Activated T-cell treated with anti-CD3 and anti-CD28 coated beads, Interleukin-2, amount 50 U/mL, for 48 hours (primary cell): ENCODE measurements at places on chromosomes 1 and 21.
A peak's percentile ranks its signal among the peaks of the same experiment; 100 is the strongest.

DNA sequence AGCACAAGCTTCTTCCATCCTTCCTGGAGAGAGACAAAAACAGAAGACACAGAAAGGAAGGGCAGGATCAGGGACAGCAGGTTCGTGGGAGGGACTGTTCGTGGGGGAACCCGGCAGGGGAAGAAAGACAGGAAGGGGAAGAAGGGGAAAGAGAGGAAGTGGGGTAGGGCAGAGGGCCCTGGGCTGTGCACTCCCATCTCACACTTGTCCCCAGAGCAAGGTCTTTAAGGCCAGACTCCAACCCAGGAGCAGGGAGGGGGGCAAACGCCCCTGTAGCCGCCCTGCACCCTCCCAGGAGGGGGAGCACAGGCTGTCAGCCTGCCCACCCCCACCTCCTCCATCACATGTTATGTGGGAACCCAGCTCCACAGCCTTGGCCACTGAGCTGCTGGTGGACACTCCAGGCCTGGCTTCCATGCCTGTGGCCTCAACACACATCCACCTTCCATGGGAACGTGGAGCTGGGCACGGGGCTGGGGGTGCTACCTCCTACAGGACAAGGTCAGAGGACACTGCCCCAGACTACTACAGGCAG lies 9.3 kb downstream of the SLC19A1 start:
- no peak for DNase-seq

GRCh38 chr1:151158326-151158725 lies 1.9 kb downstream of the TNFAIP8L2 start:
- peak; percentile 82 for DNase-seq

- no peak for DNase-seq
Observed at GRCh38 chr21:43753439-43753799, 22.7 kb downstream of the CSTB start.

- no peak for DNase-seq
Observed at GRCh38 chr1:180614730-180615129, 17.1 kb upstream of the XPR1 start.

- no peak for DNase-seq
Observed at GRCh38 chr1:202858789-202859414, 30.0 kb downstream of the RABIF start.

- no peak for DNase-seq
Observed at GRCh38 chr1:229848752-229849677, 218.0 kb upstream of the GALNT2 start.

DNA sequence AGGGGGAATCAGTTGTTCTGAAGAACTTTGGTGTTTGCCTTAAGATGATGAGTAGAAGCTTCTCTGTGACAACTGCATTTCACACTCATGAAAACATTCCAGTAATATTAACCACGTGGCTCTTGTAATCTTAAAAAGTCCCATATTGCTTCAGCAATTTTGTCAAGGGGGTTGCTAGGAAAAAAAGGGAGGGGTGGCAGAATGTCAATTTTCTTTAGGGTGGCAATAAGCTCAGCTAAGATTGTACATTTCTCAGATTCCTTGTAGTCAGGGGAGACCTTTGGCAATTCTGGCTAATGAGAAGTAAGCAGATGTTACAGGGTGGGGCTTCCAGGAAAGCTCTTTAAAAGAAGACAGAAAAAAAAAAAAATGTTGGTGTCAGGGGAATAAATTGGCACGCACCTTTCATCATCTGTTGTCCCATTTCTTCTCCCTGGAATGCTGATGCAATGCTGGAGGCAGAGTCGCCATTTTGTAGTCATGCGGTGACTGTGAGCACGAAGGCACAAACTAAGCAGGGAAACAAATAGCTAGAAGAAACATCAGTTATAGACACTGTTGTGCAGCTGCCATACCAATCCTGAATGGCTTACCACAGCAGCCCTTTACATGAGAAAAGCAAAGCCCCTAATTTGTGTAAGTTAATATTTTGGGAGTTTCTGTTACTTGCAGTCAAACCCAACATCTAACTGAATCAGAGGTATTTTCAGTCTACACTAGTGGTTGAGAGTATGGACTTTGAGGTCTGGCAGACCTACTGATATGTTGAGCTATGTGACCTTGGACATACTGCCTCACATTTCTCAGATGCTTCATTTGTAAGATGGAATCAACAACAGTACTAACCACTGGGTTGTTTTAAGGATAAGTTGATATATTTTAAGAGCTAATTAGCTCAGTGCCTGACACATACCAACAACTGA lies 56.1 kb upstream of the MRPS6 start:
- DNase-seq: no peak

DNA sequence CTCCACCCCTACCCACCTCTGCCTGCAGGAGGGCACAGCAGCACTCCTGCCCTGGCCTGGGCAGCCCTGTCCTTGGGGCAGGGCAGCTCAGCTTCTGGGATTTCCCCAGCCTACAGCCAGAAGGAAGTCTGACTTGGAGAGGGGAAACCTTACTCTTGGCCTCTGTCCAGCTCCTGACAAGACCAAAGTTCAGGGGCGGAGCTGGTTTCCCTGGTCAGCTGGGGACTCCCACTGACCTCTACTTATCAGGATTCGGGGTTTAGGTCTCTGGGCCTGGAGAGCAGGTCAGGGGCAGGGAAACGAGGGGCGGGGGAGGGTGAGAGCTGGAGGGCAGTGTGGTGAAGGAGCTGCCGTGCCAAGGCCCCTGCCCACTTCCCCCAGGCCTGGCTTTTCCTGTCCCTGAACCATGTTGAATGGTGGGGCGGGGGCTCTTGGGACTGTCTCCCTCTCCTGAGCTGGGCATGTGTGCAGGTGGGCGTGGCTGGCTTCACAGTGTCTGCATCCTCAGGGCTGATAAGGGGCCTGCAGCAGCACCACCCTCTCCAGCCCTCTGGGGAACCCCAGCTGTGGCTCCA lies 16.8 kb upstream of the ETV3 start:
- DNase-seq: no peak

- no peak for DNase-seq
Observed at GRCh38 chr1:33630686-33631085, 158.2 kb downstream of the ZSCAN20 start.
